ENCODE measurements at places on chromosomes 3 and 15. TPM values are rescaled to one million over a fixed set of nuclear protein-coding genes. Genes with fewer than 3 reads are reported as not detected.

DNA sequence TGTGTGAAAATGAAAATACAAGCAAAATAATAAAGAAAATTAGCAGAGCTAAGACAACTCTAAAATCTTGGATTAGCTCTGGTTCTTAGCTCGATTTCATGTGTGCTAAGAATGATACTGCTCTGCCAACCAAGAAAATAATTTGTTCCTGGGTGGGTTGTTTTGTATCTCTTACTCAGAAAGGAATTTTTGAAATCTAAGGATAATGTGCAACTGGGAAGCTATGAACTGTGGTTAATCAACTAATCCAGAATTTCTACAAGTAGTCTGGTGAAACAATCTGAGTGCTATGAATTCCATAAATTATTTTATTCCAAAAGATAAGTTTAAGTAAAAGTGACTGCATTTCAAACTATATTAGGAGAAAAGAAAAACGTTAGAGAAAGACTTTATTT is 92.0 kb downstream of the TFDP2 start:
- no peaks in the 10 kb centered on the region for H3K27me3 ChIP-seq
- no peak overlapping the region for H3K4me3 ChIP-seq
- no peaks in the 10 kb centered on the region for H3K36me3 ChIP-seq
- H3K27ac ChIP-seq, result no peak overlapping the region

GRCh38 chr15:35874260-35874905 is 328.4 kb upstream of the DPH6 start:
- no peak overlapping the region for H3K27ac ChIP-seq
- no peak for DNase-seq
- H3K36me3 ChIP-seq, result no peaks in the 10 kb centered on the region
- H3K27me3 ChIP-seq, result no peaks in the 10 kb centered on the region

DNA sequence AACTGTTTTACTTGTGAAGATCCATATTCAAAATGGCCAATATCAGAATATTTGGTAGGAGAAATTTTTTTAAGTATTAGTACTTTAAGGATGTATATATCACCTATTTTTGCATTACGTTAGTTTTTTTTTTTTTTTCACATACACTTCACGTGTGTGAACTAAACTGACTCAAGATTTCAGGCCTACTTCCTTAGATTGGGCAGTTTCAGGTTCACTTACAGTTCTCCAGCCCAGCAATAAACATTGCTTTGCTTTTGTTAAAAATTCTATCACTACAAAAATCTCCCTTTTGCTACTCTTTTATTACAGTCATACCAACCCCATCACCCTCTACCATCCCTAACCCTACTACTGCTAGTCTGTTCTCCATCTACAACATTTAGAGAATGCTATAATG is 183.6 kb downstream of the KCNH8 start:
- no peak overlapping the region for H3K27ac ChIP-seq
- no peak for DNase-seq
- H3K27me3 ChIP-seq, result no peaks in the 10 kb centered on the region
- no peaks in the 10 kb centered on the region for H3K4me1 ChIP-seq

DNA sequence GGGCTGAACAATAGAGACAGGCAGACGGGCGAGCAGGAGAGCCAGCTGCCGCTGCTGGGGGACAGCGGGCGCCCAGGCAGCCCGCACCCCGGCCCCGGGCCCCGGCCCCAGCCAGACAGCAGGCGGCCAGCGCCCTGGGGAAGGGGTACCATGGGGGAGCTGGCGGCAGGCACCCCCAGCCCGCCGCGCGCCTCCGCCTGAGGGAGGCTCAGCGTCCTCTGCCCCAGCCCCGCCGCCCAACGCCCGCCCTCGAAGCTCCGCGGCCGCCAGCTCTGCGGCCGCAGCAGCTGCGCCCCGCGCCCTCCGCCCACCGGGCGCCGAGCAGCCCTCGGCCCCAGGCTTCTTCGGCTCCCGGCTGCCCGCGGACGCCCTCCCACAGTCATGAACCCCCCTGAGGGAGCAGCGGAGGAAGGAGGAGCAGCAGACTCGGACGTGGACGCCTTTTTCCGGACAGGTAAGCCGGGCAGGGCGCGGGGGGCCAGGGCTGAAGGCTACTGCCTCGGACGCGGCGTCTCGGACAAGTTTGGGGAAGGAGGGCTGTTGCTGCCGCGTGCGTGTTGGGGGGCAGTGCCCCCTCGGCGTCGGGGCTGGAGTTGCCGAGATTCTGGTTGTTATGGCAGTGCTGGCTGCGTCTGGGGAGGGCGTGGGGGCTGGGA is 41.6 kb upstream of the ROPN1 start:
- no peak for DNase-seq
- no peaks in the 10 kb centered on the region for H3K4me1 ChIP-seq
- H3K27me3 ChIP-seq, result peaks cover 6% of the 10 kb centered on the region
- no peak within 1 kb of the TSS for H3K27ac ChIP-seq
- no peaks in the 10 kb centered on the region for H3K36me3 ChIP-seq

DNA sequence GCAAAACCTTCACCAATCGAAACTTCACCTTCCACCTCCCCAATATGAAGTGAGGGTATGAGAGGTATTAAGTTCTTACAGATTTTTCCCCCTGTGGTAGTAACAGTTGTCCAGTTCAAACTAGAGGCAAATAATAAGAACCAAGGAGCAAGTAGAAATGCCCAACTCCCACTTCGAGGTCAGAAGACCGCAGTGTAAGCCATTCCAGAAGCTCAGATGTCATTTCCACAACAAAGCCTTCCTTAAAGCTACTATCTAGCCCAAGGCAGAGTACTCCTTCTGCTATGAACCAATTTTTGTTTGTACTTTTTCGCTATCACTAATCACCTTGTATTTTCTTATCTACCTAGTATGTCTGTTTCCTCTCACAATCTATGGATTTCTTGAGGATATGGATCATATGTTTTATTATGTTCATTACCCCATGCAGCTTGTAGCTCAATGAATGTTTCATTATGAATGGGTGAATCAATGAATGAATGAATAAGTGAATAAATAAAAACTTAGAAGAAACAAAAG is 235.7 kb upstream of the KCNMB2 start:
- no peaks in the 10 kb centered on the region for H3K36me3 ChIP-seq
- no peaks in the 10 kb centered on the region for H3K27me3 ChIP-seq
- H3K4me1 ChIP-seq, result no peaks in the 10 kb centered on the region
- no peak for DNase-seq
- H3K4me3 ChIP-seq, result no peak overlapping the region

LYZL4 gene
- not detected for polyA plus RNA-seq

DNA sequence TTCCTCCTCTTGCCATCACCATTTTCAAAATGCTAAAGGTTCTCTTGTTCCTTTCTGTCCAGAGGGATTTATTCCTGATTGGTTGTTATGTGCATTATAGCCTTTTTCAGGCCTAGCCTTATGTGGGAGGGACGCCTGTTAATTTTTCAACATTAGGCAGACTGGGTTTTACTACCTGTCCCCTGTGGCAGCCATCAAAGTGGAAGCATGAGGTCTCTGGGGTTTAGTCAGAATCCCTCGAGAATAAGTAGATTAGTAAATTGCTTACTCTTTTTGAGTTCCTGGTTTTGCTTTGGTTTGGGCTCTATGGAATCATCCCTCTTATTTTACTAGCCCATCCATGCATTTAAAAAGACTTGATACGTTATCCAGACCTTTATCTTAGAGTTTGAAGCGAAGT is 32.4 kb downstream of the PAK2 start:
- H3K27ac ChIP-seq, result no peak overlapping the region
- no peaks in the 10 kb centered on the region for H3K27me3 ChIP-seq
- H3K4me1 ChIP-seq, result no peaks in the 10 kb centered on the region
- H3K4me3 ChIP-seq, result no peak overlapping the region
- DNase-seq, result no peak

DNA sequence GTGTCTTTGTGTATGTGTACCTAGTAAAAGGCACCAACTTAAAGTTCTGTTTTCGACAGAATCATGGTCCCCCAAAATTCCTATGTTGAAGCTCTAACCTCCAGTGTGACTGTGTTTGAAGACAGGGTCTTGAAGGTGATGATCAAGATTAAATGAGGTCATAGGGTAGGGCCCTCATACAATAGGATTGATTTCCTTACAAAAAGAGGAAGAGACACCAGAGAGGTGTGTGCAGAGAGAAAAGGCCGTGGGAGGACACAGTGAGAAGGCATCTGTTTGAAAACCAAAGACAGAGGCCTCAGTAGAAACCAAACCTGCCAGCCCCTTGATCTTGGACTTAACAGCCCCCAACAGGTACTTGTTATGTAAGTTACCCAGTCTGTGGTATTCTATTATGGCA is 52.0 kb upstream of the CORO2B start:
- no peak overlapping the region for H3K4me3 ChIP-seq
- peaks cover 10% of the 10 kb centered on the region for H3K4me1 ChIP-seq
- H3K27ac ChIP-seq, result no peak overlapping the region

GJD2 gene
- not detected for polyA plus RNA-seq

DNA sequence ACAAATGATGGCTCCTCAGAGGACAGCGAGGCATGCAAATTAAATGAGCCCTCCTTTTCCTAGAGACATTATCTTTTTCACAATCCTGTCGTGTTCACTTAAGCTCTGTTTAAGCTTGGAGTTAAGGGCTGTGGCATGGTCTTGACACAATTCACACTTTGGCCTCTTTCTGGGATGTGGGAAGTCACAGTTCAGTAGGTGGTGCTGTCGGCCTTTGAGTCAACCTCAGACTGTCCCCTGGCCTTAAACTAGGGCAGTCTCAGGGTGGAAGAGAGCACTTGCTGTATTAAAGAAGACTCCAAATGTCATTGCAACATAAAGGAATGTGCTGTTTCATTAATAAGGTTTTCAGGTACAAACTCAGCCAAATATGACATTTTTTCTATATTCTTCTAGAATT is 351.0 kb downstream of the MCTP2 start:
- no peak overlapping the region for H3K4me3 ChIP-seq
- H3K4me1 ChIP-seq, result peaks cover 17% of the 10 kb centered on the region
- no peaks in the 10 kb centered on the region for H3K27me3 ChIP-seq
- H3K36me3 ChIP-seq, result no peaks in the 10 kb centered on the region

CCK gene
- not detected for polyA plus RNA-seq

Data from GM12878 (cell line).